Activated CD8-positive, alpha-beta T cell treated with anti-CD3 and anti-CD28 coated beads, Interleukin-2, amount 10 ng/mL, durations not matched to agents 7 days and 5 days (primary cell): ENCODE measurements at places on chromosomes 5 and 9. TPM values are rescaled to one million over a fixed set of nuclear protein-coding genes. Genes with fewer than 3 reads are reported as not detected.

- H3K27ac ChIP-seq, result no peak overlapping the region
- H3K27me3 ChIP-seq, result peaks cover 5% of the 10 kb centered on the region
- DNase-seq, result no peak
- no peaks in the 10 kb centered on the region for H3K36me3 ChIP-seq
Measured at GRCh38 chr9:27645161-27645840, 72.0 kb upstream of the C9orf72 start.

ANKRD18B gene
- not detected for total RNA-seq

- no peak overlapping the region for H3K27ac ChIP-seq
- no peak overlapping the region for H3K4me3 ChIP-seq
- H3K36me3 ChIP-seq, result no peaks in the 10 kb centered on the region
- H3K4me1 ChIP-seq, result no peaks in the 10 kb centered on the region
Measured at GRCh38 chr9:69292078-69292477, 32.9 kb upstream of the ENTREP1 start.

MYMK gene
- not detected for total RNA-seq

CAVIN4 gene
- total RNA-seq, result 0.11 TPM
